ENCODE measurements at places on chromosomes 4 and X. TPM values are rescaled to one million over a fixed set of nuclear protein-coding genes. Genes with fewer than 3 reads are reported as not detected.

The WAS gene
- 0.73 TPM for total RNA-seq

The KLB gene
- total RNA-seq, result not detected

The WNK3 gene
- total RNA-seq, result 2.7 TPM

The AFF2 gene
- not detected for total RNA-seq

The TXK gene
- 0.97 TPM for total RNA-seq

The KCTD8 gene
- 0.80 TPM for total RNA-seq

The PLAC8 gene
- 12.1 TPM for total RNA-seq

The PDE6B gene
- total RNA-seq, result 1.8 TPM

The RHOXF1 gene
- total RNA-seq, result not detected

The PGRMC2 gene
- total RNA-seq, result 58.1 TPM

The RTL5 gene
- total RNA-seq, result 2.1 TPM

The TCP11X2 gene
- not detected for total RNA-seq

The PNCK gene
- total RNA-seq, result not detected

The EMCN gene
- total RNA-seq, result 97.3 TPM

The CCNA2 gene
- total RNA-seq, result 65.4 TPM

Measured in endothelial cell of umbilical vein (primary cell).